Fibroblast of skin of left biceps (primary cell): ENCODE measurements at places on chromosomes 11 and 22.

GRCh38 chr11:131923309-131923708, 552.9 kb downstream of the NTM start:
- no peak for DNase-seq

- no peak for DNase-seq
These were observed 154.9 kb upstream of the NAV2 start for GRCh38 chr11:19557720-19558140.

DNA sequence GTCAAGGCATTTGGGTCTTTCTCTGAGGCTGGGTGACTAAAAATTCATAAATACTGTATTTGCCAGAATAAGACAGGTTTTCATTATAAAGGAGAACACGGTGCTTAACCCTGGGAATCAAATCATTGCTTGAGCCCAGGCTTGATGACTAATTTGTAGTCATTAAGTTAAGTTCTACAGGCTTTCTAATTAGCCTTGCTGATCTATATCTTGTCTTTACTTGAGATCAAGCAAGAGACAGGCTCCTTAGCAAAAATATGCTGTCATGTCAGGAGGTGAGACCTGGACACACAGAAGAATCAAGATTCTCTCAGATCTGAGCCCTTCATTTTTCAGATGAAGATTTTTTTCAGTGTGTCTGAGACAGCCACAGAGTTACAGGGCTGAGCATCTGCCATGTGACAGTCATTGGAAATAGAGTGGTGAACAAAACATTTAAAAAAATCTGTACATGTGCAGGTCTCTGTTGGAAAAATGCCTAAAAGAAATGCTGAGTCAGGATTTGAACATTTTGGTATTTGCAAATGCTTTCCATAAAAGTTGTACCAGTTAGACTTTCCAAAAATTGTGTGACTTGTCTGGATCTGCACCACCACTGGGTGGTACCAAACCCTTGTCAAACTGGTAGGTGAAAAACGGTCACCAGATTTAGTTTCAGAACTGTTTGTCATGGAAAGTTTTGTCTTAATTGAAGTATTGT, 14.6 kb downstream of the ACAT1 start:
- no peak for DNase-seq

DNA sequence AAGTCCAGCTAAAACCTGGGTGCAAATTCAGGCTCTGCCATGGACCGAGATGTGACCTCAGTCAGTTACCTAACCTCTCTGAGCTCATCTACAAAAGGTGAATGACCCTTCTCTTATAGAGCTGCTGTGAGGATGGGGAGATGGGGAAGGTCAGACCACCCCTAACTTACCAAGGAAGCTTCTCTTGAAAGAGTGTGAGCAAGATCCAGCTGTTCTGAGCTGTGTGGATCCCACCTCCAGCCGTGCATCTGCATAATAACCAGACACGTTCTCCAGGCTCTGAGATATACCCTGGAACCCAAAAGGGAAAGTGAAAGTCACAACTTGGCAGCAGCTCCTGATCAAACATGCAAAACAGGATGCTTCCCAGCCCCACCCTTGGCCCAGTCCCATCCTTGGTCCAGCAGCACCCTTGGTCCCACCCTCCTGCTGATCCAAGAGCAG, at the start of gene APOL3:
Gene APOL3 (minus strand): TSS at position 257 of the 444 bp plus-strand sequence. CDS start 11,700 bp downstream, outside the sequence.
- no peak for DNase-seq
